Tracheal epithelial cell (primary cell): ENCODE measurements at places on chromosomes 6 and 20. TPM values are rescaled to one million over a fixed set of nuclear protein-coding genes. Genes with fewer than 3 reads are reported as not detected.

Gene MEI4
- total RNA-seq, result 0.24 TPM in 1 of 2 replicates, not detected in the other

Gene MPC1
- 16.4 and 23.2 TPM in 2 replicates for total RNA-seq

Gene C6orf15
- 1.2 TPM in 1 of 2 replicates, not detected in the other for total RNA-seq

Gene PNPLA1
- total RNA-seq, result not detected in 2 replicates

Gene BMP7
- not detected in 2 replicates for total RNA-seq

Gene AIF1
- not detected in 2 replicates for total RNA-seq

Gene PACRG
- 0.24 and 2.1 TPM in 2 replicates for total RNA-seq

Gene POPDC3
- total RNA-seq, result 4.3 and 6.0 TPM in 2 replicates

Gene OPN5
- not detected in 2 replicates for total RNA-seq

Gene ZBP1
- total RNA-seq, result under 0.01 TPM in 1 of 2 replicates, not detected in the other

Gene SPINT3
- not detected in 2 replicates for total RNA-seq

Gene ARFGAP1
- total RNA-seq, result 34.5 and 55.9 TPM in 2 replicates

Gene C4A
- 1.4 and 2.8 TPM in 2 replicates for total RNA-seq

Gene SLC17A3
- total RNA-seq, result 0.72 TPM in 1 of 2 replicates, not detected in the other

Gene MTFR2
- total RNA-seq, result 0.24 and 0.64 TPM in 2 replicates

Gene OR12D1
- total RNA-seq, result not detected in 2 replicates

Gene ZC2HC1B
- not detected in 2 replicates for total RNA-seq

Gene MMUT
- 8.9 and 15.1 TPM in 2 replicates for total RNA-seq

Gene IP6K3
- 0.24 TPM in 1 of 2 replicates, not detected in the other for total RNA-seq

Gene PI16
- total RNA-seq, result under 0.01 TPM in 1 of 2 replicates, not detected in the other

Gene SALL4
- total RNA-seq, result 0.24 and 0.64 TPM in 2 replicates

Gene KCNG1
- total RNA-seq, result 108 and 148 TPM in 2 replicates

Gene TGM3
- under 0.01 and 0.43 TPM in 2 replicates for total RNA-seq

Gene FAM217A
- not detected in 2 replicates for total RNA-seq

Gene DYNLT2
- total RNA-seq, result 0.72 and 1.3 TPM in 2 replicates

Gene TRIM38
- total RNA-seq, result 4.0 and 4.3 TPM in 2 replicates

Gene TRIM31
- 0.21 TPM in 1 of 2 replicates, not detected in the other for total RNA-seq

Gene BHLHE23
- not detected in 2 replicates for total RNA-seq

Gene NR2E1
- total RNA-seq, result not detected in 2 replicates

Gene BCAS1
- not detected in 2 replicates for total RNA-seq

Gene CD93
- total RNA-seq, result 0.21 and 0.24 TPM in 2 replicates
